ENCODE measurements at places on chromosomes 4 and X.
A peak's percentile ranks its signal among the peaks of the same experiment; 100 is the strongest.

GRCh38 chrX:132226169-132226568 lies 6.9 kb upstream of the RAP2C start:
- DNase-seq = no peak

DNA sequence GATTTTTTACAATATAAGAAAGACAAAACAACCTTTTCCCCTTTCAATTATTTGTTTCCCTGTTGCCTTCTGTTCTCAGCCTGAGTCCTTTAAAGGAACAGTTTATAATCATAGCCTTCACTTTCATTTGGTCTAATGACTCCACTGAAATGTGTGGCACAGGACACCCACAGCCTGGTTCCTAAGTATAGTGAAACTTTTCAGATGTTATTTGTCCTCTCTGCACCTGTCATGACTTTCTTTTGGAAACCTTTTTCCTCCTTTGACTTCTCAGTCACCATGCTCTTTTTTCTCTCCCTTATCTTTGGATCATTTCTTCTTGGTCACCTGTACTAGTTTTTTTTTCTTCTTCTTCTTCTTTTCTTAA lies 237.8 kb upstream of the ANXA3 start:
- no peak for DNase-seq

- no peak for DNase-seq
Measured at GRCh38 chrX:115259238-115259875, 25.5 kb upstream of the LRCH2 start.

- no peak for DNase-seq
Measured at GRCh38 chrX:153734871-153735270, 10.2 kb downstream of the ABCD1 start.

DNA sequence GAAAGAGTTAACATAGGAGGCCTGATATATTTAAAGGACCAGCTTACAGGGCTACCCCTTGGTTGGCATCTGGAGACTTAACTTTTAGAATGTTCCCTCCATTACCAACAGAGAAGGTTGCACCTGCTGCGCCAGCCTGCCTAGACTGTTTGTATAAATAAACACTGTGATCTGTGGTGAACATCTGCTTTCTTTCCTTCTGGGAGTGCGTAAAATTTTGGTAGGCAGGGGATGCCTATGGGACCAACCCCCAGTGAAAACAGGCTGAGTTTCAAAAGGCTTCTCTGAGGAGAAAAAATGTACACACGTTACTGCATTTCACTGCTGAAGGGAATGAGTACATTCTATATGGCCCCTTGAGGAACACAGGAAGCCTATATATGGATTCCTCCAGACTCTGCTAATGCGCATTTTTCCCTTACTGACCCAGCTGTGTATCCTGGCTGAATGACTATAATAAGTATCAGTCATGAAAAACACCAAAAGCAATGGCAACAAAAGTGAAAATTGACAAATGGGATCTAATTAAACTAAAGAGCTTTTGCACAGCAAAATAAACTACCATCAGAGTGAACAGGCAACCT lies 13.8 kb downstream of the CENPC start:
- no peak for DNase-seq

DNA sequence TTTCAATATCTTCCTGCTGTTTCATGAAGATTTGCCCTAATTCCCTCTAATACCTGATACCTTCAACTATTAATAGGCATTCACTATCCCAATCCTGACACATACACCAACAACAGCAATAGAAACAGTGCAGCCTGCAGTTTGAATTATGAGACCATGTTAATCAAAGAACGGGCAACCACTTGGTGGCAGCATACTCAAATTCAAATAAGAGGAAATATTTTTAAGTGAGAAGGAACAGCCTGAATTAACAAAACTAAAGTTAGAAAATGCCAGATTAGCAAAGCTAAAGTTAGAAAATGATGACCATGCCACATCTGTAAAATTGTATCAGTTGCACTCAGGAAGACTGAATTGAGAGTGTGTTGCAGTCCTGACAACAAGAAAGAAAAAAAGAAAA lies 204.9 kb downstream of the SMARCA1 start:
- DNase-seq = peak; percentile 2

DNA sequence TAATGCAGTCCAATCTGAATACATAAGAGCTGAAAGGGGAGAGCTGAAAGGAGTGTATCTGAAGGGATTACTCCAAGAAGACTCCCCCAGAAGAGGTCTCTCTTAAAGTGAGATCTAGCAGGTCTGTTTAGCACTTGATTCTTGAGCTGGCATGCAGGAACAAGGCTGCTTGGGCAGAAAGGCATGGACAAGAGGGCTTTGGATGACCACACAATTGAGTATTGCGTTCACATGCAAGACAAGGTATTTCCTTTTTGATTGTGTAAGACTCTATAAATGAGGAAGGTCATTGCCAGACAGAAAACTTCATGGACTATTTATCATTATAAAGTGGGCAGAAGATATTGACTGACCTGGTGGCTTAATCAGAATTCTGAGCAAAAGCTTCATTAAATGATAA lies 145.5 kb upstream of the AFF2 start:
- DNase-seq = no peak

DNA sequence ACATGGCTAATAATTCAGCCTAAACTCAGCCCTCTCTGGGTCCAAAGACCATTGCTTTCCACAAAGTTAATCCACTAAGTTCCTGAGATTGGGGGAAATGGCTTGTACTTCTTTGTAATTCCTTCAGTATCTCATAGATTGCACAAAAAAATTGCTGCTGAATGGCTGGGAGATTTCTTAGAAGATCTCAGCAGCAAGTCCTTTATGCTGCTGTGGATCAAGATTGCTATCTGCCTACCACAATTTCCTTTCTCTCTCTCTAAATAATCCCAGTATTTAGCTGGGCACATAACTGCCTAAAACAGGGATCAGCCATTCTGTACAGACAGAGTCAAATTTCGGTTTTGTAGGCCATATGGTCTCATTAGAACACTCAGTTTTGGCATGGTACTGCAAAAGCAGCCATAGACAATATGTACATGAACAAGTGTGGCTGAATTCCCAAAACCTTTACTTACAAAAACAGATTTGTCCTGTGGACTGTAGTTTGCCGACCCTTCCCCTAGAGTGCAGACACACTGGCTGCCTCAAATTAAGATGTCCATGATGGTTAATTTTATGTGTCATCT lies 18.5 kb upstream of the HOPX start:
- DNase-seq = no peak

- DNase-seq = no peak
Measured at GRCh38 chr4:154004507-154005170, 215.8 kb upstream of the SFRP2 start.

DNA sequence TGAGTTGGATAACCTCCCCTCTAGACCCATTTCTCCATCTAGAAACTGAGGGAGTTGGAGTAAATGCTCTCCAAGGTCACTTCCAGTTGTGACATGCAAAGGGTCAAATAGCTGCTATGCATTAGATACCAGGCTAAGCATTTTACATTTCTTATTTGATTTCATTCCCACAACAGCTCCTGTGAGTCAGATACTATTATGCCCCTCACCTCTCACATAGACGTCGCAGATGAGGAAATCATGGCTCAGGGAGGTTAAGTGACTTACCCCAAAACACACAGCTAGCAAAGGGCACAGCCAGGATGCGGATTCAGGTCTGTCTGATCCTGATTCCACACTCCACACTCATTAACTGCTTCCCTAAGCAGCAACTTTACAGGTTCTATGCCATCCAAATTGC lies 57.7 kb downstream of the PRPS1 start:
- no peak for DNase-seq

DNA sequence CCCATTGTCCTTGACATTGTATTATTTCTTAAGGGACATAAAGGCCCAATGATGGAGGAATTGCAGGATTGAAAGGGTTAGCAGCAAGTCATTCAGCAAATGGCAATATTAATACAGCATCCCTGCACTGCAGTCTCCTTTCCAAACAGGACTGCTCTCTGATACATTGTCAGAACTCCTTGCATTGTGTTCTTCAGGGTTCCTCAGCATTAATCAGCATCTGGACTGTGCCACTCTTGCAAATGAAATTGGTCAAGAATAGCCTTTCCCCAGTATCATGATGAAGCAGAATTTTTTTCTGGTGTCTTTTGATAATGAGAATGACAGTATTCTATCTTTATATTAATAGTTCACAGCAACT lies 272.6 kb upstream of the HAND2 start:
- DNase-seq = no peak

- DNase-seq = peak; percentile 51
Measured at GRCh38 chr4:1345903-1346780, 866 bp upstream of the UVSSA start.

GRCh38 chr4:1038948-1039492 lies 27.6 kb downstream of the FGFRL1 start:
- DNase-seq = no peak

GRCh38 chr4:8144359-8144758 lies 14.3 kb downstream of the ABLIM2 start:
- no peak for DNase-seq

DNA sequence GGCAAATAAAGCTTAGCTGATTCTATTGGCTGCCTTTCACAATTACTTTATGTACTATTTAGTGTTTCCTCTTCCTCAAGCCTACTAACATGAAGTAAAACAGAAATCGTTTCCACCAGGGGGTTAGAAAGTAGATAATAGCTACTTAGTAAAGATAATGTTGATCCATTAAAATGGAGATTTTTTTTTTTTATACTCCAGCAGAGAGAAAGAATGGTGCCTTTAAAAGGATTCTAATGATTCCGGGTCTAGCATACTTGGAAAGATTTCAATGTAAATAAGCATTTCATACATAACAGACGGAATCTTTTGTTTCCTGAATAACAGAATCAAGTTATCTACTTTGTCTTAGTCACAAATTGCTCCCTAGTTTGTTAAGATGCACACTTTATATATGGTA lies 37.1 kb downstream of the GK start:
- no peak for DNase-seq

DNA sequence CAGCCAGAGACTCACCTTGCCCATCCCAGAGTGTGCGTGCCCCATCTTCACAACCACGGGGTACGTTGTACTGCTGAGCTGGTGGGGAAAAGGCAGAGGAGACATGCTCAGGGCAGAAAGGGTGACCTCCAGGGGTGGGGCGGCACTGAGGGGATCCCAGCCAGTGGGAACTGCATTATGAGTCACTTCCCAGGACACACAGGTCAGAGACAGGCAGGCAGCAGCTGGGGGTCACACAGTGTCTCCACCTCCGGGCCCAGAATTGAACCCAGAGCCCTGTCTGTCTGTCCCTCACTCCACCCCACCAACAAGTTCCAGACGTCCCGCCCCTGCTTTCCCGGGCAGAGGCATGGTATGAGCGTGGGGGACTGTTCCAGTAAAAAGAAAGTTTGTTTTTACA lies 4.8 kb upstream of the TIMP1 start:
- no peak for DNase-seq

DNA sequence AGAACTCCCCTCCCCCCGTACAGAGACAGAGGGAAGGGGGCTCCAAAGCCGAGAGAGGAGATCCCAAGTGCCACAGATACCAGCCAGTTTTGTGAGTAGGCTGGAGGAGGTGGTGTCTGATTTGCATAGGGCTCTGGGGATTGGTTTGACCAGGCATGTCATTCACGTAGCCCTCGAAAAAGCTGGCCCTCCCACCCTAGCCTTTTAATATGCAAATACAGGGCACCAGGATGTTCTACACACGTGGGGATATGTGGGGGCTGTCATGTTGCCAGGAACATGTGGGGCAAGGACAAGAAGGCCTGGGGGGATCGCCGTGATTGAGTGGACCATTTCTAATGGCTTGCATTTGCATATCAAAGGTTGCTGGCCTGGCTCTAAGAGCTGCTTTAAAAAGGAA lies 272.9 kb downstream of the PPP1R2C start:
- no peak for DNase-seq

DNA sequence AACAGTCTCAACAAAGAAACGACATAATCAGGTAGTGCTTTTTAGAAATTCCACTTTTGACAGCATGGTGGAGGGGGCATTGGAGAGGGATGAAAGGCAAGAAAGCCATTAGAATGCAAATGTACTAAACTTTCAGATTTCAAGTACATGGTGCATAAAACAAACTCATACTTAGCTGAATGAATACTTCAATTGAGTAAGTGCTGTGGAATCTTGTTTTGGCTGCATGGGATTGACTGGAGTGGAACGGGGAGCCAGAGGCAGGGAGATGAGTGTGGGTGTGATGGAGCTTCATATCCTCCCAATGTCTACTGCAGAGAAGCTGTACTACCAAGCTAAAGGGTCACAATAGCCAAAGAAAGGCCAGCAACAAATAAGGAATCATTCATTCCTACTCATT lies 52.4 kb downstream of the USP46 start:
- DNase-seq = no peak

DNA sequence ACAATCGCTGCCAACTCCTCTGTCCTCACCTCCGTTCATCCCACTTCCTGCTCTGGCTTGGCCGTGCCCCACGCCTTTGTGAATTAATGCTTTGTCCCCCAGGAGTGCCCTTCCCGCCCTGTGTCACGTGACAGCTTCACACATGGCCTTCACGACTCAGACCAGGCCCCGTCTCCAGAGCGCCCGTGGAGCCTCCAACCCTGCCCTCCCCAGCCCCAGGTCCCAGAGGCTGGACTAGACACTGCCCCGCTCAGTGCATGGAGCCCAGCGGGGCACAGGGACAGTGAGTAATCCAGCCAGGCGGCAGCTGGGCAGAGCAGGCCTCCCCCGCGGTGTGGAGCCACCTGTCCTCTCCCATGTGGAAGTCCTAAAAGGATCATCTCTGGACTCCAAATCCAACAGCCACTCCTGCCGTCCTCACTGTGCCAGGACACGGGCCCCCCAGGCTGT lies 7.4 kb downstream of the ADRA2C start:
- no peak for DNase-seq

GRCh38 chr4:86366920-86367319 lies 7.1 kb upstream of the MAPK10 start:
- DNase-seq = no peak

GRCh38 chr4:82124932-82125786 lies 248.6 kb downstream of the HNRNPD start:
- DNase-seq = no peak

All from activated CD4-positive, alpha-beta T cell treated with anti-CD3 and anti-CD28 coated beads for 48 hours (primary cell).